ENCODE measurements at places on chromosomes 6 and 20. TPM values are rescaled to one million over a fixed set of nuclear protein-coding genes. Genes with fewer than 3 reads are reported as not detected.

PDE7B gene
- total RNA-seq, result 3.2 TPM

GRCh38 chr20:19943061-19943521 lies 74.1 kb upstream of the NAA20 start:
- DNase-seq, result no peak

DNA sequence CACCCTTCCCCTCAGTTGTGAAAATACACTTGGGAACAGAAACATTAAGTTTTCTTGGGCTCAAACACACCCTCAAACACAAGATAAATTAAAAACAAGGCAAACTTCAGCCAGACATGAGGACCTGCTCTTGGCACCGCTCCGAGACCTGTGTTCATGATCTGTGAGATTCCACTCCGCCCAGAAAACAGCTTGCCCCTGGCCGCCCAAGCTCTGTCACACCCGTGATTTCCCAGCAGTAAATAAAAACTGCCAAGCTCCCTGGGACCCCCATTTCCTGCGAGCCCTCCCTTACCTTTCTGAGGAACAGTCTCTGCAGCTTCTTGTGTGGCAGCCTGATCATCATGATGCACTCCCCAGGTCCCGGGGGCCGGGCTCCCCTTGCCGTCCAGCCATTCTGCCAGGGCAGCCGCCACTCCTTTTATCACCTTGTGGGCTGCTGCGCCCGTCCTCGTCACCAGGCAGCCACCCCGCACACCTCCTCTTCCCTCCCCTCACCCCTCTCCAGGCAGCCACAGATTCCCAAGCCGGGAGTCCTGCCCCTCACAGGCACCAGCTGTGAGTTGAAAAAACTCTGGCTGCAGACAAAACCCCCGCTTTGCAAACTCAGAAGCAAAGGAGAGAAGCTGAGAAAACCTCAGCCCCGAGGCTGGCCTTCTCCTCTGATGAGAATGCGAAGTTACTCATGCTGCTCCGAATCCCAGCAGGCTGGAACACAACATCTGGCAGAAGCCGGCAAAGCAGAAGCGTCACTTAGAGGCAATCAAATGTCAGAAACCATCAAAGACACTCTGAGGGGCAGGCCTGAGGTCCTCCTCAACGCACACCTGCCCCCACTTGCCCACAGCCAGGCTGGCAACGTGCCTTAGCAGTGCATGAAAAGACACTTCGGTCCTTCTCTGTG lies 130.4 kb upstream of the RPS6KA2 start:
- peak; percentile 17 for DNase-seq

GRCh38 chr6:155050311-155050710 lies 55.2 kb downstream of the TIAM2 start:
- DNase-seq, result no peak

- no peak for DNase-seq
Observed at GRCh38 chr6:155444120-155444917, 11.3 kb downstream of the NOX3 start.

DNA sequence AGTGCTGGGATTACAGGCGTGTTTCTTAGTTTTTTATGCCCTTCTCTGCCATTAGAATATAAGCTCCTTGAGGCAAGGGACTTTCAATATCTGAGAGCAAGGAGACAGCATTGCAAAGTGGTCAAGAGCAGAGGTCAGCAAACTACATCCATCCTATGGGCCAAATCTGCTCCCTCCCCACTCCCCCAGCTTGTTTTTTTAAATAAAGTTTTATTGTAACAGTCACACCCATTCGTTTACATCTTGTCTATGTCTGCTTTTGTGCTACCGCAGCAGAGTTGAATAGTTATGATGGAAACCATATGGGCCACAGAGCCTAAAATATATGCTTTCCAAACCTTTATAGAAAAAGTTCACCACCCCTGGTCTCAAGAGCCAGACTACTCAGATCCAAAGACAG lies 227.9 kb downstream of the EYA2 start:
- no peak for DNase-seq

DNA sequence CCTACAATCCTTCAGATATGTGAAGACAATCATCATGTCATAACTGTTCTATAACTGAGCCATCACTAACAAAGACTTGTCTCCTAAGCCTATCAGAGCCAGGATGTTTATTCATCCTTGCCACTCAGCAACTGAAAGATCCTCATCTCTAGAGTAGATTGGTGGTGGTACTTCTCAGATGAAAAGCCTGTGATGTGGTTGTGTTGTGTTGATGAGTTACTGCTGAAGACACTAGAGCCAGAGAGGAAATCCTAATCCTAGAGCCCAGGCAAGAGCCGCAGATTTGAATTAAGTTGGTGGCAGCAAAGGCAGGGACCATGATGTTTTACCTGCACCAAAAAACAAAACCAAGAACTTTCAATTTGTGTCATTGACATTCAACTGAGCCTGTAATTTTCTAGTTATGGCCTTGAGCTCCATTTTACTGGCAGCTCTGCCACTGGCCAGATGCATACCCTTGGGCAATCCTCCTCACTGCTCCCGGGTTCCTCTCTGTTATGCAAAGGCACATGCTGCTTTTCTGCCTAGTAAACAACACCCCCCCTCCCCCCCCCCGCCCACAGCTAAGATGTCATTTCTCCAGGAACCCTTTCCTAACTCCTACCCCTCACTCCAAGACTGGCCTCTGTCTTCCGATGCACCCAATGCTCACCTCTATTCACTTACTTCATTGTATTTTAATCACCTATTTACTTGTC lies 50.2 kb upstream of the REV3L start:
- no peak for DNase-seq

GRCh38 chr6:131368198-131368911 lies 204.7 kb upstream of the ARG1 start:
- peak; percentile 26 for DNase-seq

- no peak for DNase-seq
Observed at GRCh38 chr6:44527181-44527580, 139.7 kb downstream of the CDC5L start.

Measured in renal cortical epithelial cell (primary cell).